CD4-positive, alpha-beta T cell treated with Interleukin-17A for 1 hour (primary cell): ENCODE measurements at places on chromosomes 6 and 20.

DNA sequence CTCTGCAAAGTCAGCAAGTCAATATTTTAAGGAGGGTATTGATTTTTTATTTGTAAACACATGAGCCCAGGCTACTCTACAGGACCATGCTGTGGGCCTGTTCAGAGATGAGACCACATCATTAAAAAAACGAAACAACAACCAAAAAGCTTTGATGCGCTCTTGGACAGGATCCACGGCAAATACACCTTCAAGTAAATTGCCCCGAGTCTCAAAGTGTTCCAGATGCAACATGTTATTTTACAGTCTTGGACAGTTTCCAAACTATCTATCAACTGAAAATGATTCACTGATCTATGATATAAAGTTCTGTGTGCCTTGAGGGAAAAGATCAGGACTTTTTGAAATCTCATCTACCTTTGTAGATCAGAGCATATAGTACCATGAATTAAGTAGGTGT, 25.8 kb upstream of the CARMIL1 start:
- no peak for DNase-seq

- no peak for DNase-seq
Measured at GRCh38 chr6:137106183-137106582, 61.4 kb upstream of the IL20RA start.

DNA sequence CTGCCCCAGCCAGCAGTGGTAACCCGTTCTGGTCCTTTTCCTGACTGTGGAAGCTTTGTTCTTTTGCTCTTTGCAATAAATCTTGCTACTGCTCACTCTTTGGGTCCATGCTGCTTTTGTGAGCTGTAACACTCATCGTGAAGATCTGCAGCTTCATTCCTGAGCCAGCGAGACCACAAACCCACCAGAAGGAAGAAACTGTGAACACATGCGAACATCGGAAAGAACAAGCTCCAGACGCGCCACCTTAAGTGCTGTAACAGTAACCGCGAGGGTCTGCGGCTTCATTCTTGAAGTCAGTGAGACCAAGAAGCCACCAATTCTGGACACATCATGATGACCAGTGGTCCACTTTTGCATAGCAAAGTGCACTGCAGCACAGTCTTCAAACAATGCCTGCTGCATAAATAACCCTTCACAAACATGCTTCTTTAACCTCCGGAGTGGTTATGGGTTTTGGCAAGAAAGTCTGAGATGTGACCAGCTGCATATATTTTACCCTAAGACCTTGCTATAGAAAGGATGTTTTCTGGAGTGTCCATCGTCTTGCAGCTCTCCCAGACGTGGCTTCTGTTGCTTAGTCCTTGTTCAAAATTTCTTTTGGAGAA, 8.9 kb upstream of the MUC22 start:
- DNase-seq: no peak

- peak; percentile 64 for DNase-seq
Measured at GRCh38 chr6:44264154-44265006, 971 bp downstream of the NFKBIE start.

DNA sequence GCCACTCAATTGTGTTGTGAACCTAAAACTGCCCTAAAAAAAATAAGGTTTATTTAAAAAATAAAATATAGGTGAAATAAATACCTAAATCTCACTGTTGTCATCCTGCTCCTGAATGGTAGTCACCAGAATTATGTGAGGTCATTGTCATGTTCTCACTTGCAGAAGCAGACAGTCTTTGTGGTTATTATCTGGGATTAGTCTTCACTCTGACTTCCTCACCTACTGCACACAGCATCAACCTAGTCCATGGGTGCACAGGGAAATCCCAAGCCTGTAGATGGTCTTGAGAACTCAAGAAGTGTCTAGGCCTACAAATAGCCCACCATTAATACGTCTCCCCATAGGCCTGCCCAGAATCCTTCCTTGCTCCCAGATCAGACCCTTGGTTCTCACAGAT, 97.0 kb downstream of the FOXF2 start:
- no peak for DNase-seq

DNA sequence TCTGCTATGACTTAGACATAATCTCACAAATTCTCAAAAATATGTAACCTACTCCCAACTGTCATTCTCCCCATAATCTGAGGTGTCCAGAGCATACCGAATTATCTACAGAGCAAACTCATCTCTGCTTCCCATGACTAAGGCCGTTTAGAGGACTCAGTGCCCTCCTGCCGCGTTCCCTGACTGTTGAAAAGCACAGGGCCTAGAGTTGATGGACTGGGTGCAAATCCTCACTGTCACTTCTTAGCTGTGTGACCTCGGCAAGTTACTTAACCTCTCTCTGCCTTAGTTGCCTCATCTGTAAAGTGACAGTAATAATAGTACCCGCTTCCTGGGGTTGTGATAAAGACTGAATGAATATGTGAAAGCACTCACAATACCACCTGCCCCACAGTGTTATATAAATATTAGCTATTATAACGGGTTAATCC, 4.7 kb upstream of the TUBB2A start:
- DNase-seq: no peak

DNA sequence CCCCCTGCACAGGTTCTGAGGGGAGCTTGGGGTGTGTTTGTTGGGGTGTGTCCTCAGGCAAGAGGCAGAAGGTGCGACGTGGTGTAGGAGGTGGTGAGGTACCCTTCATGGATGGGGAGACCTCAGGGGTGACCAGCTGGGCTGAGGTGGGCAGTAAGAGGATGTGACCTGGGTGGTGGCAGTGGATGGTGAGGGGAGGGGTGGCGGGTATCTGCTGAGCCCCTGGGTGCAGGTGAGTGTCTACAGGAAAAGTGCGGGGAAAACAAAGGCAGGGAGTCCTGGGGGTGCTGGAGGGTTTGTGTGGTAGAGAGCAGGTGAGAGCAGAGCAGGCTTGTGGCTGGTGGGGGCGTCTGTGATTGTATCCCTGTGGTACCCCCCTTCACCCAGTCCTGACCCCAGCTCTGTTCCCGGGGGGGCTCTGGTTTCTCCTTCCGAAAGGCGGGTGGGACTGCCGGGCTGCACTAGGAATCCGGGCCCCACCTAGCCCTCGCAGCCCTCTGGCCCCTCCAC, 631 bp downstream of the RAET1L start:
- no peak for DNase-seq

DNA sequence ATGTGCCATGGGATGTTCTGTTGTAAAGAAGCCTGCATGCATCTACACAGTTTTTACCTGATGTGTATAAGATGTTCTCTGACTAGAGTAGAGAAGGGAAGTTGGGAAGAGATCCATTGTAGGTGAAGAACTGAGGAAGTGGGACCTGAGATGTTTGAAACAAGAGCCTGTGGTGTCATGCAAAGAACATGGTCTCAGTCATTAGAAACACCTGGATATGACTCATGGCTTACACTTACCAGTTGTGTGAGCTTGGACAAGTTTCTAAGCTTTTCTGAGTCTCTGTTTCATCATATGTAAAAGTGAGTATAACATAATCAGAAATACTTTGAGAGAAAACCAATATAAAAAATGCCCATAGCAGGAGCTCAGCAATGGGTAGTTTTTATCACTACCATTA, 51.9 kb upstream of the SEC63 start:
- no peak for DNase-seq

DNA sequence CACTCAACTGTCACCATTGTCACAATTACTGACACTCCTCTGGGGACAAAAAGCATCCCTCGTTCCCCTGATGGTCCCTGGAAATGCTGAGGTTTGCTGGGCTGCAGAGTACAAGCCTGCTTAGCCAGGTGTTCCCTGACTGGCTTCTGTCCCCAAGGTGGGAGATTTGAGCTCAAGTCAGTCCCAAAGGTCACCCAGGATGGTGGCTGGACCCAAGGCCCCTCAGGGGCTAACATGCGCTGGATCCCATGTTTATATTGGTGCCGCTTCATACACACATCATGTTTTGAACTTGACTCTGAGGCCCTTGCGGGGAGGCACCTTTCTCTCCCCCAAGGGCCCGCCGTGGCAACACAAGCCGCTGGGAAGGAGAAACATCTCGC, 44.2 kb downstream of the PMEPA1 start:
- DNase-seq: no peak

- no peak for DNase-seq
Measured at GRCh38 chr6:110041126-110041525, 63.0 kb downstream of the GPR6 start.

- peak; percentile 33 for DNase-seq
Measured at GRCh38 chr20:7980332-7981046, 39.1 kb downstream of the TMX4 start.

GRCh38 chr6:85612690-85613474, 19.2 kb upstream of the SNX14 start:
- DNase-seq: no peak

- no peak for DNase-seq
Measured at GRCh38 chr20:37315021-37315451, 25.6 kb downstream of the MANBAL start.

- DNase-seq: no peak
Measured at GRCh38 chr6:139028215-139028657, 309 bp upstream of the ABRACL start.

GRCh38 chr6:134026597-134026996, 25.8 kb downstream of the SLC2A12 start:
- no peak for DNase-seq

DNA sequence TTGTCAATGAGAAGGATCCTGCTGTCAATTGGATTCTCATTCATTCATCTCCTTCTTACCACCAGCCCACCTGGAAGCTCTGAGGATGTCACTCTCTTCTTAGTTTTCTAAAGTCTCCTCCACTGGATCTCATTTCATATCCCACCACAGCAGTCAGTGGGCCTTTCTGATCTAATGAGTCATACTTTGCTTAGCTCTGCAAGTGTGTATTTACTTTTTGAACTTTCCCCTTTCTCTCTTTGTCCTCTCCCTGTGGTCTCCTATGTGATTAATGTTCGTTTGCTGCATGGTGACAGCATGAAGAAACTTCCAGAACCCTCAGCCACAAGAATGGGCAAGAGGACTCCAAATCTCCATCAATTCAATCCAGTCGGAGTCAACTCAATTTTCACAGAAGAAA, 63.6 kb upstream of the SYNDIG1 start:
- DNase-seq: no peak

DNA sequence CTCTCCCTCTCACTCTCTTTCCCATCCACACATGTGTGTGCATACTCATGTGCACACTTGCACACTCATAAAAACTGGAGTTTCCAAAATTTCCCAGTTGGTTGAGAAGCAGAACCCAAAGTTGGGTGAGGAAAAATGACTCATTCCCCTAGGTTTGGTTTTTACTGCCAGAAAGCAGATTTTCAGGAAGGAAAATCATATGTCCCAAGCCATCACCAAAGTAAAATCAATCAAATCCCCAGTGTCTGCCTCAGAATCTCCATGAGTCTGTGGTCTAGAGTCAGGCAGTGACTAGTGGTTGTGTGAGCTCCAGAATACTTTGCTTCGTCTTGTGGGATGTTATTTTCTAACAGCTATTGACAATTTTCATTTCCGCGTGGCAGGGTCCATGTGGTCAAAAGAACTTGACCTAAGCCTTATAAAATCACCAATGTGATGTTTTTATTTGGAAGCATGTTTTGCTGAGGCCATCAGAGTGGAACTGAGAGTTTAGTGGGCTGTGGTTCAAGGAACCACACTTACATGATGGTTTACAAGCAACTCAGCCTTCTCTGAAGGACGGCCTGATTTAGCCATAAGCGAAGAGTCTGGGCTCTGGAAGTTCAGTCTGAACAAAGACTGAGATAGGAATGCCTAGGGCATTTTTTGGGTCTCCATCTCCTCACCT, 81.9 kb upstream of the CCN6 start:
- DNase-seq: no peak

GRCh38 chr6:169473663-169474062, 220.0 kb upstream of the THBS2 start:
- DNase-seq: no peak

DNA sequence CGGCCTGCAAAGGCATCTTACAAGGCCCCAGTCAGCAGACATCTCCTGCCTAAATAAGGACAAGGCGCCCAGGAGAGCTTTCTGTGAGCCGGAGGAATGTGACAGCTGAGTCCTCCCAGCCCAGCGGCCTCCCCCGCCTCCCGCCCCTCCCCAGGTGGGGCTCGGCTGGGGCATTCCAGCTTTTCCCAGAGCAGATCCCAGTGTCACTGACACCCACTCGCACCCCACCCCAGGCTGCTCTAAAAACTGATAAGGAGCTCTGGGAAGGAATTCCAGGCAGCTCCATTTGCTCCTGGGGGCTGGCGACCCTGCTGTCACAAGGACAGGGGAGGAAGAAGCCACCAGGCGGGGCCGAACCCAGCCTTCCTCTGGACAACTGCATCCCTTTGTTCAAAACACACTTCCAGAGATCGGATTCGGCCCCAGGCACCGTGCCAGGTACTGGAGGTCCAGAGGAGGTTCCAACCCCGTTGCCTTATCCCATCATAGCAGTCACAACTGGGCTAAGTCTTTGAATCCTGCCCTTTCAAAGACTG, 49.7 kb downstream of the JPH2 start:
- no peak for DNase-seq

GRCh38 chr6:83314693-83315092, 116.2 kb downstream of the ME1 start:
- no peak for DNase-seq
